ENCODE measurements at places on chromosomes 5 and 9. TPM values are rescaled to one million over a fixed set of nuclear protein-coding genes. Genes with fewer than 3 reads are reported as not detected.

Gene PCDHA11
- not detected for total RNA-seq

Gene NRG2
- 3.1 TPM for total RNA-seq

Gene FOXD4
- 0.11 TPM for total RNA-seq

Gene FRRS1L
- total RNA-seq: 2.5 TPM

Gene CCDC152
- total RNA-seq: 0.80 TPM

Gene CCL21
- total RNA-seq: 6.2 TPM

Gene IFNB1
- total RNA-seq: not detected

Gene MEIKIN
- total RNA-seq: not detected

Gene MPDZ
- 70.7 TPM for total RNA-seq

Gene CRHBP
- 0.63 TPM for total RNA-seq

Gene CDKN2AIPNL
- total RNA-seq: 39.6 TPM

Gene NR2F1
- total RNA-seq: 0.47 TPM

Gene TNFSF8
- 0.63 TPM for total RNA-seq

Gene NR2F1-AS1
- total RNA-seq: 0.60 TPM

Gene IGFBPL1
- total RNA-seq: not detected

Gene NPDC1
- total RNA-seq: 63.9 TPM

Gene BNC2
- total RNA-seq: 3.5 TPM

Gene C9orf152
- total RNA-seq: not detected

Gene PTGES
- total RNA-seq: 1.9 TPM

Gene C9
- total RNA-seq: not detected

Gene GLRA1
- total RNA-seq: not detected

Gene TTC16
- total RNA-seq: 0.25 TPM

Gene KCNN2
- 7.2 TPM for total RNA-seq

Gene OR1J2
- not detected for total RNA-seq

Gene SPINK5
- total RNA-seq: 0.47 TPM

Gene SLC23A1
- total RNA-seq: not detected

Gene TRIM7
- total RNA-seq: 6.4 TPM

Gene HAVCR2
- total RNA-seq: 3.1 TPM

Gene SLC4A9
- 0.44 TPM for total RNA-seq

Gene ANKDD1B
- total RNA-seq: 0.27 TPM

Gene TGFBI
- total RNA-seq: 43.4 TPM

Gene SPRY4
- total RNA-seq: 10.2 TPM

Gene NMUR2
- not detected for total RNA-seq

Gene DMGDH
- total RNA-seq: 2.4 TPM

Gene ITGA2
- total RNA-seq: 0.80 TPM

Gene F2RL2
- 0.22 TPM for total RNA-seq

Gene SLC25A2
- total RNA-seq: not detected
